ENCODE measurements at places on chromosomes 13 and 19.
A peak's percentile ranks its signal among the peaks of the same experiment; 100 is the strongest.

DNA sequence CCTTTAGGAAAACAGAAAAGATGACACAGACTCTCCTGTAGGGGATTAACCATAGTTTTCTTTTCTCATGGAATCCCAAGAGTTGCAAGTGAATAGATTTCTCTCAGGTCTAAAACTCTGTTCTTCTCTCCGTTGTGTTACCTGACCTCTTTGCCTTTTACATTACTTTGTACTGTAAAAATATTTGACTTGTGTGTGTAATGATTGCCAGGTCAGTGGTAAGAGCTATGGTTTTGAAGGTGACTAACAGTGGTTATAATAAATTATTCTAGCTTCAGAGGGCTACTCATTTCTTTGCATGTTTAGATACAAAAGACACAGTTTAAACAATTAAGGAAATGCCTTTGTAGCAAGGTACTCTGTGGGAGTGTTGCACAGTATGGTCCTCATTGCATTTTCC, 23.0 kb upstream of the PSG2 start:
- no peak for DNase-seq

- DNase-seq: no peak
These were observed 93.6 kb downstream of the GPC5 start for GRCh38 chr13:91491980-91492379.

- no peak for DNase-seq
These were observed 366.8 kb downstream of the SLITRK1 start for GRCh38 chr13:83515268-83516015.

- DNase-seq: no peak
These were observed 37.5 kb upstream of the ZNRF4 start for GRCh38 chr19:5417495-5418436.

DNA sequence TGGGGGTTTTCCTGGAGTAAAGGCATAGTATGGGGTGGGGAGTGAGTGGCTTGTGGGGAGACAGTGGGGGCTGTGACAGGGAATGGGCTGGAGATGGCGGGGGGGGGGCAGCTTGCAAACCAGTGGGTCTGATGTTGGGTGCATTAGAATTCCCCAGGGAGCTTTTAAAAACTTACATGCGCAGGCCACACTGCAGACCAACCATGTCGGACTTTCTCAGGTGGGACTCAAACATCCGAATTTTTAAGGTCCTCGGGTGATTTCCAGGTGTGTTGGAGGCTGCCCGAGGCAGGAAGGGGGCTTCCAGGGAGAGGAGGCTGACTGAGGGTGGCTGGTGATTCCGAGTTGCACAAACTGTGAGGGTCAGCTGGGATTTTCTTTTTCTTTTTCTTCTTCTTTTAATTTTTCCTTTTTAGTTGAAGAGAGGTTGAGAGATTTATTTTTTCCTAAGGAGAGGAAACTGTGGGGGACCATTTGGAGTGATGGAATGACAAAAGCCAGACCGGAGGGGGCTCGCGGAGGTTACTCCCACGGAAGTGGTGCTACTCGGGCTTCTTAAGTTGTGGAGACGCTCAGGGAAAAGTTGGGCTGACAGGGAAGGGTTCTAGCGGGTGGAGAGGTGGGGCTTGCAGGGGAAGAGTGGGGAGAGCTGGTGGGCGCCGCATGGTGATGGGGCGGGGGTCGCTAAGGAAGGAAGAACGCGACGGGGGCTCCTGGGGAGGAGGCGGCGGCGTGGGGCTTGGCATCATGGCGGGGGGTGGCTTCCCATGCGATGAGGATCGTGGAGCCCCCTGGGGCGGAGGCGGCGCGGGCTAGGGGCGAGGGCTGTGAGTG, 997 bp upstream of the CACNG8 start:
- no peak for DNase-seq

DNA sequence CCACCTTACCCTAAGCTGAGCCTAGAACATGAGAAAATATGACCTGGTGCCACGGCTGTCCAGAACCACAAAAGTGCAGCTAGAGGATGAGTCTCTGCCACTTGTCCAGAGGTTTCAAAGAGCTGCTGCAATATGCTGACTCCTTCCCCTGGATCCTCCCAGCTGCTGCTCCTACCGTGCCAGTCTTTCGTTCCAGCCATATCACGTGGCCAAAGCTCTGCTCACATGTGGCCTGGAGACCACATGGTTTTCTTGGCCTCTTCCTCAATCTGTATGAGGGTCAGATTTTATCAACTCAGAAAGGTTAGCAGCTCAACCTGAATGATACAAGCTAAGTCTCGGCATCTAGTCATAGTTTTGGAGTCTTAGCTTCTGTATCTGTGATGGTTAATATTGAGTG, 3.2 kb upstream of the SACS start:
- no peak for DNase-seq

DNA sequence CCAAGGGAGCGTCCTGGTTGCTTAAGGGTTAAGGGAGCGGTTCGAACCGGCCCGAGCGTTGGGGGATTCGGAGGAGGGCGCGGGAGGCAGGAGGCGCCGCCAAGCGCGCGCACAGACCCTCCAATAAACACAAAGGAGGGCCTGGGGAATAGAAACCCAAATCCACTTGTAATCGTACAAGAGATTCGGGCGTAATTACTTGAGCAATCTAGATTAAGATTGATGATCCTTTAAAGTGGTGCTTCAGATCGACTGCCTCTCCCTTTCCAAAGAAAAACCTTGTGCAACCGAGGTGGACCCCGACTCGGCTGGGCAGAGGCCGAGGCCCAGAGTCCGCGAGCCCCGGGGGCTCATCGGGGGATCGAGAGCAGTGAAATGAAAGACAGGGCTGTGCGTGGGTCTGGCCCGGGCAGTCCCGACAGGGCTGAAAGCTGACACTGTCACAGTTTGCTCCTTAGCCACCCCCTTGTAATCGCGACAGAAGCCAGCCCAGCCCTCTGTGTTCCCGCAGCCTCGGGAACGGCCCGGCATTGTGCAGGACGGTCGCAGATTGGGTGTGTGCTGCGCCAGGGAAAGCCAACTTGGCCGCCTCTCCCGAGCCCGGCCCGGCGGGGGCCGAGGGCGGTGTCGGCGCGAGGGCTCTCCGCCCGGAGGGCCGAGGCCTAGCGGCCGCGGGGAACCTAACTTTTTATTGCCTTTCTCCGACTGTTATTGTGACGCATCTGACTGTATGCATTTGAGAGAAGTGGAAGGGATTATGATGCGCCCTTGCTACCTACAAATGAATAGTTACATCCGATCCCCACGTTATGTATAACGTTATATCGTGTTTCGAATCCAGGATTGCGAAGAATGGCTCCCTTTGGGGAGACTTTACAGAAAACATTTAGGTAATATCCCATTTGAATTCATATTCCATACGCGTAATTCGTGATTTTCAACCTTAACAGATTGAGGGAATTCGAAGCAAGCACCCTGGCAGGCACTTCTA, 5.5 kb downstream of the MAB21L1 start:
- peak; percentile 65 for DNase-seq

DNA sequence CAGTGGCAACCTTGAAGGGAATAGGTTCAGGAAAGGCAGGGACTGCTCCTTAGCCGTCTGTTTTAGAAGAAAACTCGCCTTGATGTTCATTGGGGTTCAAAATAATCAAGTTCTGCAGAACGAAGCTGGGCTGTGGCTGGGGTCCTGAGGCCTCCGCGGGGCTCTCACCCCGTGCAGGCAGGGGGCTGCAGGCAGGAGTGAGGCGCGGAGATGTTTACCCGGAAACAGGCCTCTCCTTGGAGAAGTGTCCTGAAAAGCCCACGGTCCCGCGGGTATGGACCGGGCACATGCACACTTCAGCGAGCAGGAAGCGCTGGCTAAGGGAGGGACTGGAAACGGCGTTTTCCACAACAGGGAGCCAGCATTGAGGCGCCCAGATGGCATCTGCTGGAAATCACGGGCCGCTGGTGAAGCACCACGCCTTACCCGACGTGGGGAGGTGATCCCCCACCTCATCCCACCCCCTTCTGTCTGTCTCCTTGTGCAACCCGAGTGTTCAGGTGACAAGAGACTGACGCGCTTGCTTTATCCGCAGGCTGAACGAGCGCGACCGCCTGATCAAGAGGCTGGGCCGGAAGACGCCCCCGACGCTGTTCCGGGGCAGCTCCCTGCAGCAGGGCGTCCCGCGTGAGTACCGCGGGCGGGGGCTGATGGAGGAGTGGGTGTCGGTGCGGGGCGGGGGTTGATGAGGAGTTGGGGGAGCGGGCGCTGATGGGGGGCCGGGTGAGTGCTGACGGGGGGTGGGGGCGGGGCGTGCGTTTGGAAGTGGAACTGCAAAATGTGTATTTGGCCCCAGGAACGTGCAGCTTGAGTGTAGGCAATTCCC, 39.6 kb downstream of the SHISA2 start:
- no peak for DNase-seq

DNA sequence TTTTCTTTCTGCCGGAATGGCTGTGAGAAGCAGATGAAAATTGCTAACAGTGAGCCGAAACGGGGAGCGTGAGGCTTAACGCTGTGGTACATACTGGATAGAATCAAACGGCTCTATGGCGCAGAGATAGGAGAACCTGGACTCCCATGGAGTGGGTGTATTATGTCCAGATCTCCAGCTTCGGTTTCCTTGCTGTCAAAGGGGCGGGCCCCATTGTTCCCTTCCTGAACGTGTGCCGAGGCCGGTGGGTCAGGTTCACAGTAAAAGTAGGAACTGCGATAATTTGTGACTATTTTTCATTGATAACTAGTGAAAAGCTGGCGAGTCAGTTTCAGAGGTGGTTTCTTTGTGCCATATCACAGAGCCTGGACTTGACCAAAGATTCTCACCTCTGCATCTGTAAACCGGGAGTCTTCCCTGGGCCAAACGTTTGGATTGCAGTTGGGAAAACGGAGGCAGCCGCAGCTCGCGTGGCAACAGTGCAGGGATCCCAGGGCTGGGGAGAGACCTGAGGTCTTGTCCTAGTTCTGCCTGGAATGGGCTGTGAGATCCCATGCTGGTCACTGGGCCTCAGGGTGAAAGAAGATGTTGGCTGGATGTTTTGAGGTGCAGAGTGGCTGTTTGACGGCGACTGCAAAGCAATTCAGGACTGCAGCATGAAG, 752 bp downstream of the RPL18A start:
- DNase-seq: no peak

All from heart left ventricle (tissue), 16 donors.